Inflammatory macrophage treated with lipopolysaccharide for 4 hours (primary cell): ENCODE measurements at places on chromosomes 1 and 21.

- DNase-seq = peak; percentile 59
These were observed 648 bp upstream of the DR1 start for GRCh38 chr1:93344886-93345632.

- no peak for DNase-seq
These were observed 1371.0 kb downstream of the KCNT2 start for GRCh38 chr1:195236991-195237889.

GRCh38 chr1:200488375-200489165 lies 78.7 kb upstream of the ZNF281 start:
- DNase-seq = peak; percentile 69

- no peak for DNase-seq
These were observed 11.2 kb upstream of the SLC41A1 start for GRCh38 chr1:205824180-205824579.

DNA sequence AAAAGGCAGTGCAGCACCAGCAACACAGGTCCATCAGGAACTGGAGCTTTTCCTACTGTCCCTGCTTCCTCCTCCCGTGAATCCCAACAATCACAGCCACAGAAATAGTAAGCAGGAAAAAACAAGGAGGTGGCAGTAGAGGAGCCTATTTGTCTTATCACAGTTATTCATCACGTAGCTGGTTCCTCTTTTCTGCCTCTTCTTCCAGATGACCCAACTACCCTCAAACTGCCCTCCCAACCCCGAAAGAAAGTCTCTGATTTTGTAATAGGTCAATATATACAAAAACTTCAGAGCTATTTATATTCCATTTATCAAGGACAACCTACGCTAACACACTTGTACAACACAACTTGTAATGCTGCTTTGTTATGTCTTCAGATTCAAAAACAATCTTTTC lies 21.4 kb downstream of the GNB1 start:
- peak; percentile 87 for DNase-seq

GRCh38 chr1:32201011-32201855 lies 838 bp downstream of the CCDC28B start:
- no peak for DNase-seq

DNA sequence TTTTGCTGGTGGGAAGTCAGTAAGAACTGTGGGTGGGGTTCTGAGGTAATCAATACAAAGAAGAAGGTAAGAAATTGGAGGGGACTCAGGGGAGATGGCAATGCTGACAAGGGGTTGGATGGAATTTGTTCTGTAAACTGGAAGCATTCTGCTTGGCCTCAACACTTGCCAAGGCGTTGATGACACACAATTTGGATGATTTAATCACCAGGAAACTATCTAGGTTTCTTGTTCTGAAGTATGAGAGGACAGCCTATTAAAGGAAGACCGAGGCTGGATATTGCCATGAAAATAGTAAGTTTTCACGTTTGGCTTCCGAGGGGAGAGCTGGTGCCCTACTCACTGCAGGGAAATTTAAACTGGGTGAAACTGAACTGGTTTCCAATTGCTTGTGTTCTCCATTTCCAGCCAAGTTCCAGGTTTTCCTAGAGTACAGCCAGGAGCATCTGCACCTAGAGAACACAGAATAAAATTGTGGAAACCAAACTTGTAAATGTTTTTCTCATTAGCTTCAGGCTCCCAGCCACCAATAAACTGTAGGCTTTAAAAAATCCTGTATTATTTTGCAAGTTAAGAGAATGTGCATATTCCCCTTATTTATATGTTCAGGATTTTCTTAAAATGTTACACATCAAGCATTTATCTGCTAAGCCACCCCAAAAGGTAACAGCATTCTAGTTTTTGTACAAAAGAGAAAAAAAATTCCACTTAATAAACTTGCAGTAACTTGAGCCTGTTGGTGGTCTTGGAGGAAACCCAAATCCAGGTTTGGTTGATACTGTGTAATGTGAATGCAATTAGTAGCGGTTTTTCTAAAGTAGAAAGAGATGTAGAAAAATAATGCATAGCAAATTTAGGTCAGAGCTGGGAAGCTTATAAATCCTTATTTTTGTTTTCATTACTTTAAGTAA lies 53.8 kb downstream of the ROR1 start:
- no peak for DNase-seq

GRCh38 chr1:226892524-226892875 lies 22.1 kb downstream of the PSEN2 start:
- DNase-seq = no peak

GRCh38 chr1:11787251-11787803 lies 18.4 kb downstream of the MTHFR start:
- no peak for DNase-seq

GRCh38 chr1:107149946-107150345 lies 9.1 kb downstream of the NTNG1 start:
- DNase-seq = no peak

GRCh38 chr1:14994148-14994547 lies 159.4 kb upstream of the TMEM51 start:
- no peak for DNase-seq

GRCh38 chr1:162878000-162878596 lies 17.1 kb upstream of the CCDC190 start:
- DNase-seq = peak; percentile 40

GRCh38 chr1:85578321-85579295 lies 2.0 kb upstream of the CCN1 start:
- DNase-seq = no peak

- DNase-seq = no peak
These were observed 54.4 kb downstream of the TIAM1 start for GRCh38 chr21:31289702-31290101.

- DNase-seq = no peak
These were observed 14.6 kb downstream of the MAEL start for GRCh38 chr1:167003711-167004110.

DNA sequence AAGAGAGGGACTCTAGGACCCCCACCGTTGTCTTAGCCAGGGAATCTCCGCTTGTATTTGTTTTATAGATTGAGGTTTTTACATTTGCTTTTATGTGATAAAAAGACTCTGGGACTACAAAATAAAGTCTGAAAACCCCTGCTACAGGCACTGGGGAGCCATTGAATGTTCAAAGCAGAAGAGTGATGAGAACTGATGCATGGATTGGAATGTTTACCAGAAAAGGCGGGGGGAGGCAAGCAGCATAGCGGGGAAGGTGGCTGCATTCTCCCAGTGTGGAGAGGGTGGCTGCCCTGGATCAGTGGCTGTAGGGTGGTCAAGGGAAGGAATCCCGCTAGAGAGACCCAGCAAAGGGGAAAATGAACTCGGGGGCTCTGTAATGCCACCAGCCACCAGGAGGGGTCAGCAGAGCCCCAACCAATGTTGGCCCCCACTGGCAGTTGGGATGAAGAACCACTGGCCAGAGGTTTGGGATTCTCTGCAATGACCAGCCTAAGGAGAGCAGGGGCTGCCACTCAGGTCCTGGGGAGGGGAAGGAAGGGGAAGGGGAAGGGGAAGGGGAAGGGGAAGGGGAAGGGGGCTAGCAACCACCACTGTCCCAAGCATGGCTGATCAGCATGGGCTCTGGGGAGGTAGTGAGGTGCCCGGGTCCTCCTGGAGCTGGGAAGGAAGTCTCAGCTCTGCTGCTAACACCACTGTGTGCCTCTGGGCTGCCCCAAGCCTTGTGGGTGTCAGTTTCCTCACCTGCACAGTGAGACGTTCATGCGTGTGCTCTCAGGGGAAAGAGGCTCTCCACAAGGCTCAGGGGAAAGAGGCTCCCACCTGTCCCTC lies 19.2 kb upstream of the PEF1 start:
- DNase-seq = peak; percentile 45

GRCh38 chr1:56845343-56845742 lies 9.3 kb upstream of the C8A start:
- no peak for DNase-seq

- DNase-seq = no peak
These were observed 230.8 kb downstream of the NEGR1 start for GRCh38 chr1:72051538-72051937.

- no peak for DNase-seq
These were observed 126.4 kb downstream of the SIPA1L2 start for GRCh38 chr1:232503497-232503896.

DNA sequence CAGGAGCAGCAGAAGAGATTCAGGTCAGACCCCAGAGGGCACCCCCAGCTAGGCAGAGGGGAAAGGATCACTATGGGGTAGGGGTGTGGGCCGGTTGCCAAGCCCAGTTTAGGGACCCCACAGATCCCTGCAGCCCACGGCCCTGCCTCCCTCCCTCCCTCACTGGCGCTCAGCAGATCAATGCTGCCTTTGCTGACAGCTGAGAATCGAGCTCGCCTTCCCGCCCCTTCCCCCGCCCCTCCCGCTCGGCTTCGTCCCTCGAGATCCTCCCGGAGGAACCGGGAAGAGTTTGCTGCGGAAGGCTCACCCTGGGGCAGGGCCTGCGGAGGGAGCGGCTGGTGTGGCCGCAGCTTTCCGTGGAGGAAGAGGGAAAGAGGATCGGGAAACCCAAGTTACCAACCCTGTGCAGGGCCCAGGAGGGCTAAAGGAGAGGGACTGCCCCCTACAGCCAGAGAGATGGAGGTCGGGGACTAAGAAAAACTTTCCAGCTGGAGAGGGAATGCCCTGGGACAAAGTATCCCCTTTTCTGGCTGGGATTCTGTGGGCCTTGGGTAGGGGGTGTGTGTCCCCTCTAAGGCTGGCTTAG lies 1.1 kb upstream of the KCNQ4 start:
- no peak for DNase-seq

DNA sequence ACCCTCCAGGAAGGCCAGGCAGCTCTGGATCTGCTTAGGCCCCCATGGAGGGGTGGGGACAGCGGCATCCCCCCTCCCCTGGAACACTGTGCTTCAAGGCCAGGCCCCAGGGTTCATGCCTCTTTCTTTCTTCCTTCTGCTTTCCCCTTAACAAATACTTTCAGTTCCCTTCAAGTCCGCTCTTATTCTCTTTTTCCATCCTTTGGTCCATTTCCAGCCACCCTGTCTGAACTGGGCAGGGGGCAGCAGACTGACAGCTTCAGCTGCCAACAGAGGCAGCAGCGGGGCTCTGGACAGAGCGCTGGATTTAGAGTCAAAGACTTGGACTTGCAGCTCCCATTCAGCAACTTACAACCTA lies 1.1 kb upstream of the CD244 start:
- DNase-seq = peak; percentile 65

GRCh38 chr1:41400225-41400624 lies 39.0 kb downstream of the FOXO6 start:
- no peak for DNase-seq

DNA sequence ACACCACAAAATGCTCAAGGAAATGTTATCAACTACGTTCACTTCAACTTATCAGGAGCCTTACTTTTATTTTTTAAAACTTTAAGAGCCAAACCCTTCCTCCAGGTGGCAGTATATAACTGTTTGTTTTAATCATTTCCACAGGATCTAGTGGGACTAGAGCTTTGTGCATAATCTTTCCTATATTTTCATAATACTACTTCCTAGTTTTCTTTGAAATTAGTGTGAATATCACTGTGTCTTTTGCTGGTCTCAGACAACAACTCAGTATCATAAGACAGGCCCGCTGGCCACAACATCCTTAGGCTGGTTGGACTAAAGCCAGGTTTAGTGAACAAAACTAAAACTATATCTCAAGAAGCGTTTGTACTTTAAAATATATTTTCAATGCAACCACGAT lies 145.5 kb downstream of the TIAM1 start:
- peak; percentile 86 for DNase-seq

GRCh38 chr1:17887661-17888371 lies 132.7 kb downstream of the ACTL8 start:
- DNase-seq = no peak

GRCh38 chr1:71881611-71882010 lies 400.7 kb downstream of the NEGR1 start:
- no peak for DNase-seq

GRCh38 chr21:35145626-35146233 lies 96.6 kb upstream of the RUNX1 start:
- no peak for DNase-seq

DNA sequence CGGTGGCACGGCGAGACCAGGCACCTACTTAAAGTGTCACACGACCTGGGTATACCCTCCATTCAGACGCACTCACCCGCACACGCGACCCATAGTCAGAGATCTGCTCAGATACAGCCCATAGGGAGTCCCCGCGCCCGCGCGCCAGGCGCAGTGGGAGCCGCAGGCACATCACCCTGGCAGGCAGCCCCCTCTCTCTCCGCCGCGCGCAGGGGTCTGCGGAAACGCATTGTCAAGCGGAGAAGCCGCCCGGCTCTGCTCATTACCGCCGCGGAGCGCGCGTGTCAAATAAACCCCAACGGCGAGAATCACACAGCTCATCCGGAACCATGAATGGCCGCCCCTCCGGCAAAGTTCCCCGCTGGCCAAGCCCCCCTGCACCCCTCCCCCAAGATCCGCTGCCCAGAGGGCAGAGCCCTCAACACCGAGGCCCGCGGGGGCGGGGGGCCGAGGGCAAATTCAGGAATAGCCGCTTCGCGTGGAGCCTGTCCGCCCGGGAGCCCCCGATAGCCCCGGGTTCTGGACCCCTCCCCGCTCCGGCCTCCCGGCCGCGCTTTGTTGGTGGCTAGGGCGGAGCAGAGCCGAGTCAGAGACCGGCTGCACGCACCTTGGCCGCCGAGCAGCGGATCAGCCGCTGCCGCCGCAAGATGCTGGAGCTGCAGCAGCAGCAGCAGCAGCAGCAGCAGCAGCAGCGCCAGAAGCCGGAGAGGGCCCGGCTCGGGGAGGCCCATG lies 522 bp downstream of the LRP8 start:
- DNase-seq = peak; percentile 18

GRCh38 chr1:234836776-234837357 lies 226.9 kb upstream of the IRF2BP2 start:
- no peak for DNase-seq

DNA sequence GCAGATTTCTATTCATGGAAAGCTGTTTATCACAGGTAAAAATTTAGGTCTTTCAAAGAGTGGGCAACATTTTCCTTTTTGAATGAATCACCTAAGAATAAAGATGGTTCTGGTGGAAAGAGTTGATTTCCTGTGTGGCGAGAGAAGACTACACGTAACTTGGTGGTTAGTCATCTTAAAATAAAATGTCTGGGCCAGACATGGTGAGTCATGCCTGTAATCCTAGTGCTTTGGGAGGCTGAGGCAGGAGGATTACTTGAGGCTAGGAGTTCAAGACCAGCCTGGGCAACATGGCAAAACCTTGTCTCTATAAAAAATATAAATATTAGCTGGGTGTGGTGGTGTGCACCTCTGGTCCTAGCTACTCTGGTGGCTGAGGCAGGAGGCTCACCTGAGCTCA lies 65.7 kb downstream of the DISP1 start:
- no peak for DNase-seq
